ENCODE measurements at places on chromosomes 2 and 18. TPM values are rescaled to one million over a fixed set of nuclear protein-coding genes. Genes with fewer than 3 reads are reported as not detected.

The SP5 gene
- total RNA-seq, result not detected

The MBD1 gene
- total RNA-seq, result 77.2 TPM

The IL36A gene
- 0.09 TPM for total RNA-seq

The MBP gene
- total RNA-seq, result 17.8 TPM

The SKA1 gene
- 15.0 TPM for total RNA-seq

The TMEM200C gene
- under 0.01 TPM for total RNA-seq

The FEV gene
- not detected for total RNA-seq

All from endothelial cell of coronary artery (primary cell).